ENCODE measurements at places on chromosomes 2 and 18.

DNA sequence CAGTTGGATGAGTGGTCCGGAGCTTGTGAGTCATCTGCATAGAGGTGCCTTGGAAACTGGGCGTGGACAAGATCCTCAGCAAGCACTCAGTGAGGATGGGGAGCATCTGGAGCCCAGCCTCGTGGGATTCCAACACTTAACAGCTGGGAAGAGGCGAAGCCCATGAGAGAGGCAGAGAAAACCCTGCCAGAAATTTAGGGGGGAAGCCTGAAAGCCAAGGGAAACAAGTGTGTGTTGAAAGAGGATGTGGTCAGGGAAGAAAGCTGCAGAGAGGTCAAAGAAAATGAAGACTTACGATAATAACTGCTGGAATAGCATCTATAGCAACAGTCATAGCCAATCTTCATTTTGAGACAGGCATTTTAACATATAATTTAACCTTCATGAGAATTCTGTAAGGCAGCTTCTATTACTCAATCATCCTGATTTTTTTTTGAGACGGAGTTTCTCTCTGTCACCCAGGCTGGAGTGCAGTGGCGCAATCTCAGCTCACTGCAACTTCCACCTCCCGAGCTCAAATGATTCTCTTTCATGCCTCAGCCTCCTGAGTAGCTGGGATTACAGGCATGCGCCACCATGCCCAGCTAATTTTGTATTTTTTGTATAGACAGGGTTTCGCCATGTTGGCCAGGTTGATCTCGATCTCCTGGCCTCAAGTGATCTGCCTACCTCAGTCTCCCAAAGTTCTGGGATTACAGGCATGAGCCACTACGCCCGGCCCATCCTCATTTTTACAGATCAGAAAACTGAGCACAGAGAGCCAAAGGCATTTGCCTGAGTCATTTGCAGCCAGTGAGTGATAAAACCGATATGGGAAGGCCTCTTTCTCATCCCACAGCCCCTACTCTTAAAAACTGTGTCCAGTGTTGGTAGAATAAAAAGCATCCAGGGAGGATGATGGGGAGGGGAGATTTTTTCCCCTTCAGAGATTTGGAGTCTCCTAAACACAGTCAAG lies 214.4 kb upstream of the EPAS1 start:
- peak; percentile 24 for DNase-seq

GRCh38 chr2:230878599-230879188 lies 14.0 kb downstream of the ITM2C start:
- DNase-seq = no peak

DNA sequence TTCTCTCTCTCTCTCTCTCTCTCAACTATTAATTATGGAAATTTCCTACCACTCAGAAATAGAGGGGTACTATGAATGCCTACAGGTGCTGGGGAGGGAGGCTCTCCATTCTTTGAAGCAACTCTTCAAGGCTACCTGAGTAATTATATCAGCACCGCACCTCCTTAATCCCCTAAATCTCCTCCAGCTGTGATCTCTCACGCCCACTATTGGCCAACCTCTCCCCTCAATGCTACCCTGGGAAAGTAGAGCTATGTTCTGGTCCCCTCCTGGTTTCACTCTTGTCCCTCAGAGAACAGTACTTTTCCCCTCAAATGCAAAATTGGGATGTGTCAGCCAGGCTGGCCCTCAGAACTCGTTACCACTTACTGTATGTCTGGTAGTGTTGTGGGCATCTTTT lies 1.6 kb downstream of the MOCOS start:
- no peak for DNase-seq

DNA sequence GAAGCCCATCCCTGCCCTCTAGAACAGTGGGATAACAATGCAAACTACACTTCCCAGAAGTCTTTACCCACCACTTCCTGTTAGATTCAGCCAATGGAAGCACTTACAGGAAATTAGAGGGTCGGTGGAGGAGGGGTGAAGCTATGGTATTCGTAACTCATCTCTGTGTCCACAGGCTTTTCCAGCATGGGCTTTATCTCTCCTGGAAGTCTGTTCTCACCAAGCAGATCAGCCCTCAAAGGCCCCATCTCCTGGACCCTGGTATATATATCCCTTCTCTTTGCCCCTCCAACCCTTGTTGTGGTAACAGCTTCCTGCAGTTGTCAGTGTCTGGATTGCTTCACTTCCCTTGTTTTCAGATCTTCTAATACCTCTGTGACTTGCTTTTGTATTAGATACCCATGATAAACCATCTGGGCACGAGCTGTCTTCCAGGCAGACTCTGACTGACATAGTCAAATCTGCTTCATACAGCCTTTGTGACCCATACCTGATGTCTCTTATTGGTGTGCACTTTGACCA lies 475.0 kb upstream of the POU3F3 start:
- no peak for DNase-seq

DNA sequence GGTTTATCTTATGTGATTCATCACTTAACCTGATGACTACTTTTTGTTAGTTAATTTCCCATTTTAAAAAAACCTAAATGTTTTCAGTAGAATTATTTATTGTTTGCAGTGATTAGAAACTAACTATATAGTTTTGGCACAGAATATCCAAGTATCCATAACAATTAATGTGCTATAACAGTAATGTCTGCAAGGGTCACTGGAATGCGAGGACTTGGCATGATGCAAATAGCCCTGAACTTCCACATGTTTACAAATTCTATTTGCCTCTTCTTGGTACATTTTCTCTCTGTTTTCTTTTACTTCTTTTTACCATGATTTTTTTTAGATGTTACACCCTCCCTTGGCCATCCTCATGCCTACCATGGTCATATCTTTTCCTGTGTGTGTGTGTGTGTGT lies 49.3 kb upstream of the GALNT3 start:
- no peak for DNase-seq

GRCh38 chr18:25244924-25245698 lies 106.9 kb downstream of the ZNF521 start:
- no peak for DNase-seq

- DNase-seq = peak; percentile 17
Measured at GRCh38 chr2:113273027-113273551, 5.6 kb downstream of the PAX8 start.

- peak; percentile 12 for DNase-seq
Measured at GRCh38 chr2:239928391-239929350, 96.5 kb downstream of the NDUFA10 start.

DNA sequence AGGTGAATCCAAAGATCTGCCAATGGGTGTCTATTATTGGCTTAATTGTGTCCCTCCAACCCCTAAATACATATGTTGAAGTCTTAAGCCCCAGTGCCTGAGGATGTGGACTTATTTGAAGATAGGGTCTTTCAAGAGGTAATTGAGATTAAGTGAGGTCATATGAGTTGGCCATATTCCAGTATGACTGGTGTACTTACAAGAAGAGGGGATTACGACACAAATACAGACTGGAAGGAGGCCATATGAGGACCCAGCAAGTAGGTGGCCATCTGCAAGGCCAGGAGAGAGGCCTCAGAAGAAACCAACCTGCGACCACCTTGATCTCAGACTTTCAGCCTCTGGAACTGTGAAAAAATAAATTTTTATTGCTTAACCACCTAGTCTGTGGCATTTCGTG lies 121.1 kb upstream of the FN1 start:
- no peak for DNase-seq

- peak; percentile 39 for DNase-seq
Measured at GRCh38 chr2:172864182-172864581, 128.5 kb downstream of the RAPGEF4 start.

GRCh38 chr2:220081171-220081570 lies 453.7 kb downstream of the SLC4A3 start:
- DNase-seq = no peak

Measured in activated CD4-positive, alpha-beta T cell treated with anti-CD3 and anti-CD28 coated beads, Interleukin-2, Interleukin-4, amounts not matched to agents 100 ng/mL and 50 ng/mL, durations not matched to agents 16 hours and 8 hours (primary cell).